Activated CD4-positive, alpha-beta T cell treated with anti-CD3 and anti-CD28 coated beads for 36 hours (primary cell): ENCODE measurements at places on chromosomes 16 and 17.

DNA sequence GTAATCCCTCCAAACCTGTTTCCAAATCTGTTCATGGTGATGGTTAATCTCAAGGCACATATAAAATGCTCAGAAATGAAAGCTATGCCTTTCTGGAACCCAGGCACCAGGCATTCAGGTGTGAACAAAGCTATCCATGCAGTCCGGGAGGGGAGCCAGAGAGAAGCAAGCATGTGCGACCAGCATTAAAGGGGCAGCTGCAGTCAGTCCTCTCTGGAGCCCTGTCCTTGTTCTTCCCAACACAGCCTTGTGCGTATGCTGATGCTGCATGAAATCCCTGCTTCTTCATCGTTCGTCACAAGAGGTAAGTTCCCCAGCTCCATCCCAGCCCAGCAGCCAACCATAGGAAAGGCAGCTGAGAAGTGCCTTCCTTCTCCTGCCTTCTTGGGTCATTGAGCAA is 148.7 kb downstream of the GRIN2A start:
- no peak for DNase-seq
- H3K4me3 ChIP-seq = no peak overlapping the region
- H3K27ac ChIP-seq = no peak overlapping the region
- H3K27me3 ChIP-seq = peaks cover 14% of the 10 kb centered on the region

DNA sequence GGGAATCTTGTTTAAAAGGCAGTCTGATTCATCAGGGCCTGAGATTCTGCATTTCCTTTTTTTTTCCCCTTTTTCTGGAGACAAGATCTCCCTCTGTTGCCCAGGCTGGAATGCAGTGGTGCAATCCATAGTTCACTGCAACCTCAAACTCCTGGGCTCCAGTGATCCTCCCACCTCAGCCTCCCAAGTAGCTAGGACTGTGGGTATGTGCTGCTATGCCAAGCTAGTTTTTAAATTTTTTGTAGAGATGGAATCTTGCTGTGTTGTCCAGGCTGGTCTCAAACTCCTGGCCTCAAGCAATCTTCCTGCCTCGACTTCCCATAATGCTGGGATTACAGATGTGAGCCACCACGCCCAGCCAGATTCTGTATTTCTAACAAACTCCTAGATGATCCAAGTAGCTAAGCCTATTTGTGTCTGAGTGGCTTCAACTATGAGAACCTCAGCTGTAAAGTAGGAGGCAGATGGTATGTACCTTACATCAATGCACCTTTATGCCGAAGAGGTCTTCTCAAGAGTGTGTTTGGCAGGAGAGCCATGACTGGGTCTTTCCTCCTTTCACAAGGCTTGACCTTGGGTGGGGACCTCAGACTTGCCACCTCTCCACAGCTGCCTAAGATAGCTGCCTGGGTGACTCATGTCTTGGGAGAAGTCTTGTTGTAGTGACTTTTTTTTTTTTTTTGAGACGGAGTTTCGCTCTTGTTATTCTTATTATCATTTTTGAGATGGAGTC is 10.9 kb downstream of the LDAF1 start:
- no peak for DNase-seq
- peaks cover 30% of the 10 kb centered on the region for H3K36me3 ChIP-seq
- no peaks in the 10 kb centered on the region for H3K4me1 ChIP-seq

DNA sequence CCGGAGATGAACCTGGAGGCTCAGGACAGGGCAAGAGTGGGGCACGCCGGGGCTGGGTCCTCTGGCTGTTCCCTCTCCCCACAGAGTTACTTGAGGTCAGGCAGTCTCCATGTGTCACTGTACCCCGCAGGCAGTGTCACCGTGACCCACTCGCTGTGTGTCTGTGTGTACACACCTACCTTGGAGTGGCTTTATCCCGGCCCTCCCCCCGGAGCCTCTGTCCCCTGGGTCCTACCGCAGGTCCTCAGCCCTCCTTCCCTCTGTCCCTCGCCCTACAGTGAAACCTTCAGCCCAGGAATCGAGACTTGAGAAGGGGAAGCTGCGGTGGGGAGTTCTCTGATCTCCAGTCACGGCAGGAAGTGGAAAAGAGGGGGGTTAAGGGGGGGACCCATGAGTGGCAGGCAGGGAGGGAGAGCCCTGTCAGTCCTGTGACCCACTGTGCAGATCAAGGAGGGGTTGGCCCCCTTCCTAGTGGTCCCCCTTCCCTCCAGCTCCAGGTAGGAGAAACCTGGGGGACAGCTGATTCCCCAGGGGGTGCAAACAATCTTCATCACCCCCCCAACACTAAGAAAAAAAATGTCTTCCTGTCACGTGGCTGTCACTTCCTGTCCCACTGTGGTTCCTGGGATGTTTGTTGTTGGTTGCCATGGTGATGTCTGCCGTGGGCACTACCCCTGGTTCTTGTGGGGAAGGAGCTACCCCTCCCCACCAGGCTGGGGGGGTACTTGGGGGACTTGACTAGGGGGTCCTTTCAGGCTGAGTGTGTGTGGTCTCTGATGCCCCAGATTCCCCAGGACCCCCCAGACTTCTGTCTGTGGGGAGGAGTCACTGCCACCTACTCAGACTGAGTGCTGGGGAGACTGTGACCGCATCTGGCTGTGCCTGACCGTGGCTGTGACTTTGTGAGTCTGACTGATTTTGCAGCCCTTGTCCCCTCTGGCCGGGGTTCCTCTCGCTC is 13.7 kb downstream of the RARA start:
- H3K4me1 ChIP-seq = peaks cover 82% of the 10 kb centered on the region
- peak overlapping the region; percentile 85 for H3K4me3 ChIP-seq
- no peaks in the 10 kb centered on the region for H3K27me3 ChIP-seq
- peak overlapping the region; percentile 91 for H3K27ac ChIP-seq
- peaks cover 5% of the 10 kb centered on the region for H3K36me3 ChIP-seq

DNA sequence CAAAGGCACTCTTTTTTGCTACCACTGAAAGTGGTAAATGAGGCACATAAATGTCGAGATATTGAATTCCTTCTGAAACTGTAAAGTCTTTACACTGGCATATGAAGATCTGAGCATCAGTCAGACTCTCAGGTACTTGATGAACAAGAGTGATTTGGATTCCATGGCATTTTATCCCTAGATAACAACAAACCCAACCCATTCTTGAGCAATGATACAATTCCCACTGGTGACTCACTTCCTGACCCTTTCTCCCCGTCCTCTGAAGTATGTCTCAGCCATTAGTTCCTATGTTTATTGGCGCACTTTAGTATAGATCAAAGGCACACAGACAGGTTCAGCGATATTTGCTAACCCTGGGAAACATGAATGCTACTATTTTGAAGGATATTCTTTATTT is 147.0 kb upstream of the RBFOX1 start:
- no peak overlapping the region for H3K27ac ChIP-seq
- H3K4me1 ChIP-seq = no peaks in the 10 kb centered on the region
- H3K36me3 ChIP-seq = no peaks in the 10 kb centered on the region
- H3K4me3 ChIP-seq = no peak overlapping the region

GRCh38 chr17:75153780-75154194 is 525 bp downstream of the JPT1 start:
- peak; percentile 55 for DNase-seq
- H3K4me1 ChIP-seq = peaks cover 35% of the 10 kb centered on the region

DNA sequence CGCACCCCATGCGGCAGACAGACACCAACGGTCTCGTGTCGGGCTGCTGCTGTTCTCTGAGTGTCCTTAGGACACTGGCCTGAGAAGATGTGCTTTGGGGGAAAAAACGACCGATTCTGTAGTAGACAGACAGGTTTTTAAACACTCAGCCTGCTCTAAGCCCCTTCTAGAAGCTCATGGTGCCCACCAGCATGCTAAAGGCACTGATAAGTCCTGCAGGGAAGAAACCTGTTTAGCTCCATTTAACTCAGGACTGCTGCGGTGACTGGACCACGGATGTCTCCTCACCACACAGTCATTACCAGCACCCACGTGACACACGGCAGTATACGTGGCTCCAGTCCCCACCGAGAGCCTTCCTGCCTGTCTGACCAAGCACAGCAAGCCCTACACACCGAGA is 19.1 kb upstream of the APRT start:
- H3K36me3 ChIP-seq = no peaks in the 10 kb centered on the region
- no peaks in the 10 kb centered on the region for H3K4me1 ChIP-seq
- no peak for DNase-seq
- no peak overlapping the region for H3K27ac ChIP-seq

- H3K4me1 ChIP-seq = no peaks in the 10 kb centered on the region
- H3K27ac ChIP-seq = no peak overlapping the region
- H3K36me3 ChIP-seq = no peaks in the 10 kb centered on the region
- H3K27me3 ChIP-seq = no peaks in the 10 kb centered on the region
- no peak for DNase-seq
Observed at GRCh38 chr17:3526491-3526890, 31.1 kb downstream of the TRPV3 start.

DNA sequence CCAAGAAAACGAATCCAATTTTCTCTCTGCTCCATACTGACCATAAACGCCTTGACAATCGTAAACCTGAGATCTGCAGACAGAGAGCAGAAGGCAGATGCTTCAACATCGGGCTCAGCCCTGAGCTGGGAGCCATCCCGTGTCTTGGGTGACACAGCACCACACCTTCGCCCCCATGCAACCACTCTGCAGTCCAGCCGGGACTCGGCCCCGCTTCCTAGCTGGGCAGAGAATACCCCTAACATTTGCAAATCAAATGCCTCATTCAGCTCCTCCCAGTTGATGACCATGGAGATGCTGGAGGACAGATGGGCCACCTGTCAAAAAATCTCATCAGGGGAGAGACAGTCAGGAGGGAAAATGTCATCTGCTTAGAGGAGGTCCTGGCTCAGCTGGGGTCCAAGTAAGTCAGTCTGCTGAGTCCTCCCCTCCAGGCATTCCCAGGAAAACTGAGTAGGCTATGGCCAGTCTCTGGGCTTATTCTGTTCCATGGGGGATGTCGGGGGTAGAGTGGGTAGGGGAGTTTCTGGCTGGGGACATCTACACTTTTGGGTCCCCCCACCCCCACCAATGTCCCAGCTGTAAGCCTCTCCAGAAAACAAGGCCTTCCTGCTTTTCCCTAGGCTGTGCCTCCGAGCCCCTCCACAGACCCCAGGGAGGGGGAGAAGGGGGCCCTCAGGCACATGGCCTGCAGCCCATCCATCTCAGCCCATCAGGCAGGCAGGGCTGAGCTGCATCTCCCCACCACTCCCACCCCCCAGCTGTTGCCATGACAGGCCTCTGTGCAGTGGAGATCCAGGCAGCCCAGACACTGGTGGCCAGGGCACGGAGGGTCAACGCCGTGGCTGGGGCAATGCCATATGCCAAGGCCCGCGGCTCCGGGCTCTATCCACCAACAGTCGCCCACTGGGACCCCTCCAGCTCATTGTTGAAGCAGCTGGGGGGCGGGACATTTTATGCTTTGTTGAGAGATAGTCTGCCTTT is 158.6 kb downstream of the AXIN2 start:
- DNase-seq = no peak
- H3K4me1 ChIP-seq = peaks cover 2% of the 10 kb centered on the region
- peaks cover 7% of the 10 kb centered on the region for H3K27me3 ChIP-seq
- H3K4me3 ChIP-seq = no peak overlapping the region
- H3K27ac ChIP-seq = no peak overlapping the region

DNA sequence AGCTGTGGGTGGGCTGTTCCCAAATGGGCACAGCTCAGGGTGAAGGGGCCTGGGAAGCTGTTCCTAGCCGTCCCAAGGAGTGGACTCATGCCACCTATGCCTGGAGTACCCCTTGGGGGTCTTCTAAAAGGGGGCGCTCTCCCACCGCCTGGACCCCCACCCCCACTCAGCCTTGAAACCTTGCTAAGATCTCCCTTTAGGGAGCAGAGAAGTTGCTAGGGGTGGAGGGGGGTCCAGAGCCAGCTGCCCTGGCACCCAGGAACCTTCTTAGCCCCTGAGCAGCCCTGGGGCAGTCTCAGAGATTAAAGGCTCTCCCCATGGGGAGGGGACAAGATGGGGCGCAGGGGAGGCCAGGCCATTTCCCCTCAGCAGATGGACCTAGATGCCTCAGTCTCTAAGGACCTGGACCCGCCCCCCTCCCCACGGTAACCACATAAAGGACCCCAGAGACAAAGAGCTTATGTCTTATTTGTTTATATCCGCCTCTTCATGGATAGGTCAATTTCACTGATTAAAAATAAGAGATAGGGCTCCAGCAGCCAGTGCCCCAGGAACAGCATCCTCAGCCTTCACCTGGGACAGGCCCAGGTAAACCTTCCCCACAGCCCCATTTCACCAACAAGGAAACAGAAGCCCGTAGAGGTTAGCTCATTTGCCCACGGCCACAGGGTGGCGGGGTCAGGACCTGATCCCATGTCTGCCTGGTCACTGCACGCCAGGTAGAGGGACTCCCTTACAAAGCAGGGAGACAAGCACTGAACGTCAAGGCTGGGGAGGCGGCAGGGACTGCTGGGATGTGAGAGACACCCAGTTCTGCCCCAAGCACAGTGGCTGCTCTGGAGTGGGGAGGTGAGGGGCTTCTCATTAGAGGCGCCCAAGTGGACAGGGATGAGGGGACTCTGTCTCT is 3.4 kb downstream of the MTSS2 start:
- peaks cover 11% of the 10 kb centered on the region for H3K27me3 ChIP-seq
- no peak overlapping the region for H3K4me3 ChIP-seq
- DNase-seq = no peak
- H3K4me1 ChIP-seq = no peaks in the 10 kb centered on the region
- no peaks in the 10 kb centered on the region for H3K36me3 ChIP-seq
- H3K27ac ChIP-seq = no peak overlapping the region

DNA sequence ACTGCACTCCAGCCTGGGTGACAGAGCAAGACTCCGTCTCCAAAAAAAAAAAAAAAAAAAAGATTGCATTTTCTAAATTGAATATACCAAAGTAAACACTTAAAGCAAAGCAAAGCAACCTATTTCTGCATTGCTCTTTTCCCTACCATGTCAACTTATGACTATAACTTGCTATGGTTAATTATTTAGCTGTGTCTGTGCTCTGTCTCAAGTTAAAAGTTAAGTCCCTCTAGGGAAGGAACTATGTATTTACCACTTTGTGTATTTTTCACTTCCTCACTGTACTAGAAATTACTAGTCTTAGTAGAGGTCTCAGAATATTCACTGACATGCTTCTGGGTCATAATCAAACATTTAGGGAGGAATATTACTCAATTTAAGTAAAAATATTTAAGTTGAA is 711.7 kb upstream of the SOX9 start:
- H3K4me1 ChIP-seq = no peaks in the 10 kb centered on the region
- no peaks in the 10 kb centered on the region for H3K36me3 ChIP-seq
- DNase-seq = no peak
- no peak overlapping the region for H3K27ac ChIP-seq
- no peak overlapping the region for H3K4me3 ChIP-seq

DNA sequence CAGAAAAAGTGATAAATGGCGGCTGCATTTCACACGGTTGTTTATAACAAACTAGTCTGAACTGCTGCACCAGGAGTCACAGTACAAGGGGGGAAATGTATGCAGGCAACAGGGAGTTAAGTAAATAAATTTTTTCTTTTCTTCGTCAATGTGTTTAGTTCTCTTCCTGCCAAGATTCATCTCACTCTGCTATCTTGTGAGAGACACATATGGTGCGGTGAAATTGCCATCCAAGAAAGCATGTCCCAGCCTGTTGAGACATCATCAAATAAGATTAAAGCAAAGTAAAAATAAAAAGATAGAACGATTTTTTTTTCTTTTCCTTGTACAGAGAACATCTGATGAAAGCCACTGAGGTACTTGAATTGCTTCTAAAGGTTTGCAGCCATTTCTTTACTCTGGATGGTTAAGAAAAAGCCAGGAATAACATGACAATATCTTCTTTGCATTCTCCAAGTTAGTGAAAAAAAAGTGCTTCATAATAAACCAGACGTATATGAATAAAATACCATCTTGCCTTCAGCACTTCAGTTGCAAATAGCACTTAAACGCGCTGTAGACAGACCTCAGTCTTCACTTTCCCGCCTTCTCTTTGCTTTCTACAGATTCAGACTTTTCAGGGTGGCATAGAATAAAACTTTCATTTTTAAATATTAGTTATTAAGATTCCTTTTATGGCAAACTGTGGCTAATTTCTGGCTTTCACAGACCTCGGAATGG is 506.2 kb upstream of the ZFHX3 start:
- H3K36me3 ChIP-seq = no peaks in the 10 kb centered on the region
- no peak for DNase-seq
- no peak overlapping the region for H3K27ac ChIP-seq
- no peaks in the 10 kb centered on the region for H3K4me1 ChIP-seq
- peaks cover 8% of the 10 kb centered on the region for H3K27me3 ChIP-seq
